T-cell (primary cell): ENCODE measurements at places on chromosomes 2 and 18.

DNA sequence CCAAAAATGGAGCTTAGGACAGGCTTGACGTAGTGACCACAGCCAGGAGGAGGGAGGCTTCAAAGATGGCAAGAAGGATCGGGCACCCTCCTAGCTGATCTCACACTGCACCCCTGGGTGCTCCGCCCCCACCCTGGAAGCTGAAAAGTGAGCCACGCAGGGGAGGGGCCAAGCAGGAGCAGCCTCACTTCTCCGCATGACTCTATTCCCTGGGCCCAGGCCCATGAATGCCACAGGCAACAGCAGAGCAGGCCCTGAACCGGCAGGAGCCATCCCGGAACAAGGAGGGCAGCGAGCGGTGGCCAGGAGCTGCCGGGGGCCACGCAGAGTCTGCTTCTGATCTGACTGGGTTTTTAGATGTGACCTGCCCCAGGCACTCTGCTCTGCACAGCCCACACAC is 30.0 kb downstream of the BIN1 start:
- DNase-seq: no peak

DNA sequence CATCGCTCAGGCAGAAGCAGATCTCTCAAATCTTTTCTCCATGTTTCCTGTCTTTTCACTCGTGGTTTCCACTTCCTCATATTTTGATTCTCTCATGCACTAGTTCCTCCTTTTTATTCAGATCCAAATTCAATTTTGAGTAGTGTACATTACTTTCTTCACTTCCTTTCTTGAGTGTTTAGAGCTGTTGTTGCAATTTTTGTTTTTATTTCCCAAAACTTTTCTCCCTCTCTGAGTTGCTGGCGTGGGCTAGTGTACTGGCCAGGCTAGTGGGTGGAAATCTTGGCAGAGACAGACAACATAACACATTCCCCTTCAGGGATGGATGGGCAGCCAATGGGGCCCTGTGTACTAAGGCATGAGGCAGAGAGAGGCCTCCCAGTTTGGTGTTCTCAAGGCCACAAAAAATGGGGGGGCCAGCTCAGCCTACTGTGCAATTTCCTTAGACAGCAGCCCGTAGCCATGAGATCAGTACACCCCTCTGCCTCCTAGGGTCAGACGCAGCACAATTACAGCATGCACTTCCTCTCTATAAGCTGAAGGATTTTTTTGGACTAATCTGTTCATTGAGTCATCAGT is 145.1 kb upstream of the PID1 start:
- no peak for DNase-seq

DNA sequence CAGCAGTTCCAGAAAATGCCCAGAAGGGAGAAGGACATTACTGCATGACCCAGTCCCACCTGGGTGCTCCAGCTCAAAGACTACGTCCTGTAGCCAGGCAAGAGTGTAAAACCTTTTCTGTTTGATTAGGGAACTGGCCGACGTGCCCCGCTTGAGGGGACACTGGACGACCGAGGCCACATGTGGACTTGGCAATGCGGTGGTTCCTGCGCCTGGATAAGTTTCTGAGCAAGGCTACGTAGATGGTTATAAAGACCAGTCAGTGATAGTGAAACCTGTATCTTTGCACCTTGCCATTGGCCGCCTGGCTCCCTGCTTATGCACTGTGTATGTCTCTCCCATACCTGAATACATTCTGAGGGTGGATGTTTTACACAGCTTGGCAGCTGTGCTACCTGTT is 567.0 kb upstream of the CRIM1 start:
- no peak for DNase-seq

GRCh38 chr2:52391621-52392020 is 1359.7 kb upstream of the NRXN1 start:
- no peak for DNase-seq

DNA sequence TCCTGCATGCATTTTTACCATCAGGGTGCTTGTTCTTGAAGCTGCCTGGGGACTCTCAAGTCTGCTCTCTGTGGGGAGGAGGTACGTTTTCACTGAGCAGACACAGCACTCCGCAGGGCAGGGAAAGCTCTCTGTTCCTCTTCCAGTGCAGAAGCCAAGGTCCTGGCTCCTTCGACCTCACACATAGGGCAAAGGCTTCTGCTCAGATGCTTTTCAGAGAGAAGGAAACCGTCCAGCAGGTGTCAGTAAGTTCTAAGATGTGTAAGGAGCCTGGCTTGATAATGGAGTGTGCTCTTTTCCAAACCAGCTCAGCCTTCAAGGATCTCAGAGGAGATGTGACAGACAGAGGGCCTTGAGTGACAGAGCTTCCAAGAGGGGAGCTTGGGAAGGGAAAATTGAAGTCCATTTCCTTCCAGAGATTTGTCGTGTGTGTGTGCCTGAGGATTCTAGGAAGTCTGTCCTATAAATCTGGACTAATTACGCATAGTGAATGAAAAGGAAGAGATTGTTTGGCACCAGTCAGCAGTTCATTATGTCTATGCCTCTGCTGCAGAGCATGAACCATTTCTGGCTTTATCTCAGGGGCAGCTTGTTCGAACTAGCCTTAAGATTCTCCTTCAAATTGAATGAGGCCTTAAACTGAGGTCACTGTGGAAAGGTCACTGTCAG is 67.3 kb upstream of the UPP2 start:
- no peak for DNase-seq

DNA sequence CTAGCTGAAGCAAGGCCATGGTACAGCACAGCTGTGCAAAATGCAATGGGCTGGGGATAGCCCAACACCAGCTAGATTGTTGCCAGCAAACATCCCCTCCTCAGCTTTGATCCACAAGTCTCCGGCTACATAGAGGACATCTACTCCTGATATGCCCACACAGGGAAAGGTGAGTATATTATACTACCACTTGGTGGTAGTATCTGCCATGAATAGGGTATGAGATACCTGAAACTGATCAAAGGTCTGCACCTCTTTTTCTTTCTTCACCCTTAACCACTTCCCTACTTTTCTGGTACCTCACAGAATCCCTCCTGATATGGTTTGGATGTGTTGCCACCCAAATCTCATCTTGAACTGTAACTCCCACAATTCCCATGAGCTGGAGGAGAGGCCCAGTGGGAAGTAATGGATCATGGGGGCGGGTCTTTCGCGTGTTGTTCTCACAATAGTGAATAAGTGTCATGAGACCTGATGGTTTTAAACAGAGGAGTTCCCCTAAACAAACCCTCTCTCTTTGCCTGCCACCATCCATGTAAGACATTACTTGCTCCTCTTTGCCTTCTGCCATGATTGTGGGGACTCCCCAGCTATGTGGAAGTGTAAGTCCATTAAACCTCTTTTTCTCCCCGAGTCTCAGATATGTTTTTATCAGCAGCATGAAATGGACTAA is 279.6 kb downstream of the TXNL1 start:
- DNase-seq: no peak

- DNase-seq: no peak
Measured at GRCh38 chr2:44126106-44126797, 42.4 kb upstream of the PPM1B start.

- no peak for DNase-seq
Measured at GRCh38 chr18:75475228-75475627, 47.7 kb upstream of the SMIM21 start.

DNA sequence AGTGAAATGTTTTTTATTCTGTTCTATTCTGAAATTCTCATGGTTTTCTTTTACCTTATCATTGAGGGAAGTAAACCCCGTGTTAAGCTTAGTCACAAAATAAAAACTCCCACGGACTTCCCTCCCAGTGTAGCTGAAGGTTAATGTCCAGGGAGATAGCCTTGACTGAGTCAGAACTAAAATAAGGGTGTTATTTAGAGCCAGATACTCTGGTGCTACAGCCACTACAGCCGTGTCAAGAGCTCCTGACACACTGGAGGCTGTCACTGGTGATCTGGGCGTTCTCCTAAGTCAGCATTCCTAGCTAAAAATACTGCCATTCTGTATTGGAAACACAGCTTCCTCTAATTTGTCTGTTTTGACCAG is 82.0 kb upstream of the RANBP2 start:
- no peak for DNase-seq

DNA sequence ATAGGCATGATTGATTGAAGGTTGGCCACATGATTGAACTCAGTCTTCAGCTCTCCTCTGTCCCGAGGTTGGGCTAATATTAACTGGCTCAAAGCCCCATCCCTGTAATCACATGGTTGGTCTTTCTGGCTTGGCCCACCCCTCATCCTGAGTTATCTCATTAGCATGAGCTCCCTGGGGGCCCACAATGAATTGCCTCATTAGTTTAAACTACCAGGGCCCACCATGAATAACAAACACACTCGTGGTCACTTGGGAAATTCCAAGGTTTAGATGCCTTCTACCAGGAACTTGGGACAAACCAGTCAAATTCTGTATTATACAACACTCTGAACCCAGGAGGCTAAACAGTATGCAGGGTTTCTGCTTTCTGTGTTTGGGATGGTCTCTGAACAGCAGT is 121.7 kb upstream of the B3GNT2 start:
- no peak for DNase-seq

DNA sequence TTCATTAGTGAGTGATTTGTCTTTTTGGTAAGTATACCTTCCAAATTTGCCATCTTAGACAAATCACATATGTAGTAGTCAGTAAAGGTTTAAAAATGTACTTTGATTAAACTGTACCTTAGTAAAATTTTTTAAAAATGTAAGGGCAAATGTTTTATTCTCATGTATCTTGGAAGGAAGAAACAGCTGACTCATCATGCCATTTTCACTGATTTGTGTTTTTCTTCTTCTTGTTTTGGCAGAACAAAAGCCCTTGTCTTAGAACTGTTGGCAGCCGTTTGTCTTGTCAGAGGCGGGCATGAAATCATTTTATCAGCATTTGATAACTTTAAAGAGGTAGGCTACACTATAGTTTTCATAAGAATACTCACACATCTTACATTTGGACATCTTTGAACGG is 136.5 kb downstream of the PRPF40A start:
- no peak for DNase-seq

- no peak for DNase-seq
Measured at GRCh38 chr2:225891771-225892170, 492.3 kb downstream of the NYAP2 start.

GRCh38 chr18:3494569-3494968 is 44.6 kb downstream of the TGIF1 start:
- no peak for DNase-seq

DNA sequence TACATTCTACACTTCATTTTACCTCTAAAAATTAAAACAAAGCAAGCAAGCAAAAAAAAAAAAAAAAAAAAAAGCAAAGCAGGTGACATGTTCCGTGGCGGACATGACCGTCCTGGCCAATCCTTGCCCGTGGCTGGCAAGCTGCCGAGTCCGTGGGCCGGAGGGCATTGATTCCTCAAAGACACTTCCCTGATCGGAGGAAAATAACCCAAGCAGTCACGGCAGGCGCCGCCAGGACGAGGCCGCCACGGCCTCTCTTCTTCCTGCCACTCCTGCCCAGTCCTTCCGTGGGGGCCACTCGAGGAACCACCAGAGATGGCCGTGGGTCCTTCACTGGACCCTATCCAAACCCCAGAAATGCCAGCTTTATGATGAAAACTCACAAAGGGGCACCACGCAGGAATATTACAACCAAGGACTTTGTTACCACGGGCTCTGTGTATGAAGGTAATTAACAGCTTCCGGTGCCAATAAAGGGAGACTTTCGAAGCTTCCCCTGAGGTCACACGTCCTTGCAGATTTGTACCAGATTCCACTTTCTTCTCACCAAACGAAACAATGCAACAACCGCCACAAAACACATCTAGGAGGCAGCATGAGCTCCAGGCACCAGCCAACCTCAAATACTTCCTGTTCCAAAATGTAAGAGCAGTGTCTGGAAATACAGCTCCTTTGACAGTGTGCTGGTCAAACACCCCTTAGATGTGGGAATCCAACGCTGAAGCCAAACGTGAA is 170.3 kb downstream of the HDAC4 start:
- DNase-seq: peak; percentile 16

DNA sequence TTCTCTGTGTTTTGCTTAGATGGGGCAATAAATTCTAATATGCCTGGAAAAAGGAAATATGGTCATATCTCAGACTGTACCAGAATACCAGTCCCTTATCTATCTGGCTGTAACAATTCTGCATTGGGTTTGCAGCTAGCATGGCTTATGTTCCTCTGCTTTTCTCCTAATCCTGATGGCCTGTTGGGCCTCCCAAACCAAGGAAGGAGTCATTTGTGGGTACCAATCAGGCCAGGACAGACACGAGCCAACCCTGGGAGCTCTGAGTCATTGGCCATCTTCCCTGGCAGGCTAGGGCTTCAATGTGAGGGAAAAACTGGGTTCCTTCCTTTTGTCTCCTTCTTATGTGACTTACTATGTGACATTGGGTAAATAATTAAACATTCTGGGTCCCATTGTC is 12.0 kb downstream of the SMARCAL1 start:
- no peak for DNase-seq

DNA sequence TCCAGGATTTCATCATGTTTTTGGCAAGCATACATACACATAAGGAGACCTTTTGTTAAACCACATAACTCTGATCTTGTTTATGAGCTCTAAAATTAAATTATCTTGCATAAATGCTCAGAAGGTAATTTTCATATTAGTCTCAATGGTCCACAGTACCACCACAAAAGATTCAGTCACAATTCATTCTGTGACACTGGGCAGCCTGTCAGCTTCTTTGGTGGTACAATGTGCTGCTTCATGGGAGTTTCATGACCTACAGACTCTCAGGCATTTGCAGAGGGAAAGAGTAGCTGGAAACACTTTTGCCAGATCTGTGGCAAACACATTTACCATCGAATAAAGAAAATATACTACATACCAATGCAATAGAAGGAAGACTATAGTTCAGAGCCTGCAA is 51.3 kb upstream of the ZNF397 start:
- DNase-seq: no peak

GRCh38 chr18:42654556-42654955 is 460.9 kb downstream of the RIT2 start:
- DNase-seq: no peak

GRCh38 chr2:196719110-196719872 is 79.8 kb downstream of the CCDC150 start:
- no peak for DNase-seq
